ENCODE measurements at places on chromosomes 12 and 14.

GRCh38 chr14:105430042-105430441 lies 10.4 kb downstream of the MTA1 start:
- no peak for DNase-seq

DNA sequence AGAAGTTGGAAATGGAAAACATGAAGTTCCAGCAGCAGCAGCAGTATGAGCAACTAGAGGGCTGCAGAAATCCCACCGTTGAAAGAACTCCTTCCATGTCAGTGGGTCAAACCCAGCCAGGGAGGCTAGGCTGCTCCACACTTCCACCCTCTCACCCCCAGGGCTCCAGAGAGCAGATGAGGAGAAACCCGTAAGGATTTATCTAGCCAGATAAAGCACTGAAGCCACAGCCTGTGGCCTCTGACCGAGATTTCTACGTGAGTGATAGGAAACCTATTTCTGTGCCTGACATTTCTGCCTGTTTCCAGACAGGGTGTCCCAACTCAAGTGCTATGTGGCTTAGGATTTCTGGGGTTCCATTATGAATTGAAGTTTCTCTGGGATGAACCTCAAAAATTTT lies 100.0 kb upstream of the EEA1 start:
- no peak for DNase-seq

DNA sequence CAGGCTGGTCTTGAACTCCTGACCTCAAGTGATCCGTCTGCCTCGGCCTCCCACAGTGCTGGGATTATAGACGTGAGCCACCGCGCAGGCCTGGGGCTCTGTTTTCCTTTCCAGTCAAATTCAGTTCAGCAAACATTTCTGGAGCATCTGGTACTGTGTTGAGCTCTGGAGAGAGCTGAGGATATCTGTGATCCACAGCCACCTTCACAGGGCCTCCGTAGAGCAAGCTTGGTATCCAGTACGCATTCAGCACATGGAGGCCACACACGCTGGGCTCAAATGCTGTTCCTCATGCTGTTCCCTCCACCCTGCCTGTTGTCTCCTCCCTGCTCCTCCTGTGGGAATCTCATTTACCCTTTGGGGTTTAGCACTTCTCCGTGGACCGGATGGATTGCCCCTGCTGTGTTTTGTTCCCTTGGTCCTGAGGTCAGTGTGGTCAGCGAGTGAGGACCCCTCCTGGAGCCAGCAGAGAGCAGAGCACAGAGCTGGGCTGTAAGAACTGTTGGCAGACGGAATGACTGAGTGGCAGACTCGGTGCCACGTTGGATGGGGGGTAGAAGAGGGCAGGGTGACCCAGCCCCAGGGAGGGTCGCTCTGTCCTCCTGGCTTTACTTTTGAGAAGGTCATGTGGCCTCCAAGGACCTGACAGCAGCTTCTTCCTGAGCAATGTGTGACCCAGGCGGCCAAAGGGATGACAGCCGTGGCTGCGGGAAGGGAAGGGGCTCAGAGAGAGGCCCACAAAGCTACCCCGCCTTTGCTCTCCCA lies 891 bp downstream of the RPS6KL1 start:
- no peak for DNase-seq

- DNase-seq, result no peak
Measured at GRCh38 chr14:51576879-51577278, 74.8 kb upstream of the FRMD6 start.
